Iris pigment epithelial cell (primary cell): ENCODE measurements at places on chromosomes 1 and 21.

DNA sequence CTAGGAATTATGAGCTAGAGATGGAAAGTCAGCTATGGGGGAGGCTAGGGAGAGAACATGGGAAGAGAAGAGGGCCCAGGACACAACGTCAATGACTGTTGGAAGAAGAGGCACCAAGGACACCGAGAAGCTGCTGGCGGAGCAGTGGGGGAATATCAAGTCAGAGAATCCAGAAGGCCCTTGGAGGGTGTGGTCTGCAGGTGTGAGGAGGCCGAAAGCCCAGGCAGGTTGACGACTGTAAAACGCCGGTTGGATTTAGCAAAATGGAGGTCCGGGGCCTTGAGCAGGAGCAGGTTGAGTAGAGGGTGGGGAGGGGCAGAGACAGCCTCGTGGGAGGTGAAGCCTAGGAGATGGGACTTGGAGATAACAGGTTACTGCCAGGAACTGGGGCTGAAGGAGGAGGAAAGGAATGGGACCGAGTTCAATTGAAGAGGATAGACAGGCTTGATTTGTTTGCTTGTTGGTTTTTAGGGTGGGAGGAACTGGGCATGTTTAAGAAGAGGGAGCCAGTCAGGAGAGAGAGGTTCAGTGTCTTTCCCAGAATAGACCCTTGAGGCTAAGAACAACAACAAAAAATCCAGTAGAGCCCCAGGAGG is 35.1 kb downstream of the EDN2 start:
- no peak for DNase-seq

GRCh38 chr1:92483610-92484471 is 2.9 kb downstream of the GFI1 start:
- no peak for DNase-seq

DNA sequence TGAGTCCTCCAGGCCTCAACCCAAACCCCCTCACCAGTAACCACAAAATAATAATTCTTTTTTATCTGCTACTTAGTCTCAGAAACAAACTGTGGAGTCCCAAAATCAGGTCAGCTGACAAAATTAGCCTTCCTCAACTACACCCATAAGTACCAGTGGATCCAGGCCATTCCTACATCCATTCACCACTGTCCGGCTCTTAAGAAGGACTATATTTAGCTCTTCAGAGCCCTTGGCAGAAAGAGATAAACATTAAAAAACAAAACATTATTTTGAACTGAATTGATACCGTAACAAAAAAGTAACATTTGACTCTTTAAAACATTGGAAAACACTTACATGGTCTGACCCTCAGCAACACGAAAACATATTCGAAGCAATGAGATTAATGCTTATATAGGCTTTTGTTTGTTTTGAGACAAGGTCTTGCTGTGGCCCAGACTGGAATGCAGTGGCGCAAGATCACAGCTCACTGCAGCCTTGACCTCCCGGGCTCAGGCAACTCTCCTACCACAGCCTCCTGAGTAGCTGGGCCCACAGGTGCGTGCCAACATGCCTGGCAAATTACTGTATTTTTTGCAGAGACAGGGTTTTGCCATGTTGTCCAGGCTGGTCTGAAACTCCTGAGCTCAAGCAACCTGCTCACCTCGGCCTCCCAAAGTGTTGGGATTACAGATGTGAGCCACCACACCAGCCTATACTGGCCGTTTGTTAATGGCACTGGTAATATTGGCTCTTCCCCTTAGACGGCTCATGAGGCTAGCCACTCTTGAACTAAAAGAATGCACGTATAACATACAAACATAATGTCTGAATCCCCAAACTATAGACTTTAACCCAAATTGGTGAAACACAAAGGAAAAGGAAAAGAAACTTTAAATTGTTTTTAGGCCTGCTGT is 330.7 kb downstream of the SMYD3 start:
- peak; percentile 68 for DNase-seq

- no peak for DNase-seq
These were observed 27.2 kb upstream of the PSMB2 start for GRCh38 chr1:35668506-35668905.

DNA sequence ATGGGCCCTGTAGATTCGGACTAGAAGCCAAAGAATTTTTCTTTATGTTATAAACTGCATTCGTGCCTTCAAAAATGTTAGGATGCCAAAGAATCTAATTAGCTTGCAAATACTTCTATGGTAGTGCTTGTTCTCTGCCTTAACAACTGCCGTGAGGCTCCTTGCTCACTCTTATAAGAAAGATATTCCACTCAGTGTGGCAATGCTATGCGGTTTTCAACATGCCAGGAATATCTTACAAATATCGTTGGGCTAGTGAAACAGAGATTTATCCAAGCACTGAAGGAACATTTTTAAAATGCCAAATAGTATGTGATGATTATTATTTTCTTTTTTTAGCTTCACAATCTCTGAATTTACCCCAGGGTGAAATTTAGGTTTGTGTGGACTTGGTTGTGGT is 198.2 kb downstream of the GREM2 start:
- peak; percentile 70 for DNase-seq

GRCh38 chr1:208527156-208527555 is 283.0 kb upstream of the PLXNA2 start:
- no peak for DNase-seq

DNA sequence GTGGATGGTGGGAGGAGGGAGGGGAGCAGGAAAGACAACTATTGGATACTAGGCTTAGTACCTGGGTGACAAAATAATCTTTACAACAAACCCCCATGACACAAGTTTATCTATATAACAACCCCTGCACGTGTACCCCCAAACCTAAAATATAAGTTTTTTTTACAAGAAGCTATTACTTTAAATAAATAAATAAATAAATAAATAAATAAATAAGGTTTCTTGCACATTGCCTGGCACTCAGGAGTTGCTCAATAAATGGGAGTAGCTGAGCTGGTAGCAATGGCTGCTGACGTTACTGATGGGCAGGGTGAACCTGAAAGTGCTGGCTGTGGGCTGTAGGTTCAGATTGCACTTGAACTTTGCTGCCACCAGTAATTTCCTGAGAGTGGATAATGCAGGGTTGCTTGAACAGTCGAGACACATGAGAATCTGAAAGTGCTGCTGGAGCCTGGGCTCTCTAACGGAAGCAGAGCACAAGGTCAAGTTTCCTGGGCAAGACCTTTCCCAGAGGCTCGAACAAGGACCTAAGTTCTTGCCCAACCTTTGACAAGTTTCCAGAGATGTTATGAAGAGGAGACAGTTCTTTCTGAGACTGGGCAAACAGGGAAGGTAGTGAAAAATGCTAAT is 14.8 kb upstream of the KCNE2 start:
- DNase-seq: no peak

GRCh38 chr1:206769304-206769731 is 1.3 kb upstream of the IL19 start:
- DNase-seq: no peak

GRCh38 chr1:21175324-21175669 is 1.4 kb downstream of the EIF4G3 start:
- DNase-seq: peak; percentile 61

- DNase-seq: no peak
These were observed 172.0 kb upstream of the B3GALT2 start for GRCh38 chr1:193358419-193358818.

DNA sequence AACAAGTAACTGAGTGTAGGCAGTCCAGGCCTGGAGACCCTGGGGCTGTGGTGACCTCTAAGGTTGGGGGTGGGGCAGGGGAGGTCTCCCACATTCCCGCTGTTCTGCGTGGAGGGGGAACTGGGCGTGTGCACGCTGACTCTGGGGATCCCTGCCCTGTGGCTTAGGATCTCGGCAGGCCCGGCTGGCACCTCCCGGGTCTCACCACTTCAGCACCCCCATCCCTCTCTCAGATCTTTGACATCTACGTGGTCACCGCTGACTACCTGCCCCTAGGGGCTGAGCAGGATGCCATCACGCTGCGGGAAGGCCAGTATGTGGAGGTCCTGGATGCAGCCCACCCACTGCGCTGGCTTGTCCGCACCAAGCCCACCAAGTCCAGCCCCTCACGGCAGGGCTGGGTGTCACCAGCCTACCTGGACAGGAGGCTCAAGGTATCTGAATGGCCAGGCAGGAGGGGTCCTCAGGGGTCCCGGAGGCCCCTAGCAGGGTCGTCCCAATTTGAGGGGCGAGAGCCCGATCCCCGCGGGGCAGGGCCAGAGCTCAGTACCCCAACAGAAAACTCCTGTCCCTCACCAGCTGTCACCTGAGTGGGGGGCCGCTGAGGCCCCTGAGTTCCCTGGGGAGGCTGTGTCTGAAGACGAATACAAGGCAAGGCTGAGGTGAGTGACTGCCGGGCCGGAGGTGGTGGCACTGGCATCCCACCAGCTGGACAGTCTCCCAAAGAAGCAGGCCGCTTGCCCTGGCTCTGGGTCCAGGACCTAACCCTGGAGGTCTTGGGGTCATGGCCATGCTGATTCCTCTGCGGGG is 68.7 kb downstream of the TRIM11 start:
- no peak for DNase-seq

DNA sequence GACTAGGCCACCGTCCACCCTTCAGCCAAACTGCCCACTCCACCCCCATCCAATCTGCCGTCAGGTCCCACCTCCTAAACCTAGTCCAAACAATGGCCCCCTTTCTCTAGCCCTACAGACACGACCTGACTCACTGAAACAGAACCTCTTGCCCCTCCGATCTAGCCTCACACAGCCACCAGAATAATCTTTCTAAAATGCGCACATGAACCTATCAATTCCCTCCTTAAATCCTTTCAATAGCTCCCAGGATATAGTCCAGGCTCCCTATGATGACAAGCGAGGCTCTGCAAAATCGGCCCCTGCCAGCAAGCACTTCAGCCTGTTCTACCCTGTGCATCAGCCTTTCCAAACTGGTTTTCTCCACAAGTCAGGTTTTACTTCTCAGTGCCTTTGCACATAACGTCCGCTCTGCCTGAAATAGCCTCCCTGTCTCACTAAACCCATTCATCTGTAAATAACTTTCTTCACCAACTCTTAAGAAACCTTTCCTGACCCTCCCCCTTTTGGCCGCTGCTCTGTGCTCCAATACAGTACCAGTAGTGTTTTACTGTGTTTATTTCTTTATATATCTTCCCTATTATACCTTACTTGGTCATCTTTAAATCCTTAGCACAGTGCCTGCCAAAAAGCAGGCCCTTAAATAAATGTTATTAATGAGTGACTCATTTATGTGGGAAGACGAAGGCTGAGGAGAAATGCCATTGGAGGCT is 9.0 kb upstream of the CDC20 start:
- peak; percentile 88 for DNase-seq

- DNase-seq: no peak
These were observed 7.9 kb downstream of the ZNF684 start for GRCh38 chr1:40539338-40539737.

DNA sequence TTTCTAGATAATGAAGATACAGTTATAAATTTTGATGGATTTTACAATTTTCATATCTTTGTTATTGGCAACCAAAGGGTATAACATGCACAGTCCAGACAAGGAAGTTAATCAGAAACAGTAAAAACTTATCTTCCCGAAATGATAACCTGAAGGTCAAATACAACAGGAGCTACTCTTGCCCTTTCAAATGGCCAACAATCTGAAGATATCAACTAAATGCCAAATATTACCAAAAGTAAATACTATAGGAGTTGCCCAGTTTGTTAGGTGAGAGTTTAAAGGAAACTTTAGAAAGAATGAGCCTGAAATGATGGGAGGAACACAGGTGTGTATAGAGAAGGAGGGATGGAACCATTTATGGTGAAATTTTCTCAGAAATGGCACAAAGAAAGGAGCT is 153.2 kb downstream of the RGS7 start:
- DNase-seq: no peak

- no peak for DNase-seq
These were observed 30.1 kb downstream of the CLIC4 start for GRCh38 chr1:24775348-24775747.

- DNase-seq: no peak
These were observed 8.3 kb downstream of the PCSK9 start for GRCh38 chr1:55047611-55048010.

- no peak for DNase-seq
These were observed 527.3 kb downstream of the PLPP3 start for GRCh38 chr1:56052041-56052440.

DNA sequence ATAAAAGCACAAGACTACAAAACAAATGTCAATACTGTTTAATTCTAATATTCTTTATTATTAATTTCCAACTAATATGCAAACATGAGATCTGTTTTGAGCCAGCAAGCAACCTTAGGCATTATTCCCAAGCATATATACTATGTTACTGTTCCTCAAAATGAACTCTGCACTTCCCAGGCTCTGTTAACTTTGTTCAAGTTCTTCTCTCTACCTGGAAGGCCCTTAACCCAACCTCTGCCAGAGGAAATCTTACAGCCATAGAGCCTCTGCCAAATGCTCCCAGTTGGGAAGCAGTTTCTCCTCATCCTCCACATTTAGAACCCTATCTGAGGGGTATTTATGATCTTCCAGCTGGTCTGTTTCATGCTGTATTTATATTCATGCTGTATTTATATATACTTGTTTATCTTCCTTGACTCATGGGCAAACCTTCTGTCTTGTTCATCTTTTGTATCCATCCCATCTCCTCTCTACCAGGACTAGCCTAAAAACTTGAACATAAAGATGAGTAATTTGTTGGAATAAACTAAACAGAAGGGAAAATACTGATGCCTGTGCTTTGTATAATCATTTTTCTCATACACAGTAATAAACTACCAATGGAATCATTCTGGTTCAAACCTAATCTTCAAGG is 5.3 kb downstream of the IVNS1ABP start:
- no peak for DNase-seq

- DNase-seq: no peak
These were observed 13.8 kb upstream of the EYA3 start for GRCh38 chr1:28102189-28102588.

DNA sequence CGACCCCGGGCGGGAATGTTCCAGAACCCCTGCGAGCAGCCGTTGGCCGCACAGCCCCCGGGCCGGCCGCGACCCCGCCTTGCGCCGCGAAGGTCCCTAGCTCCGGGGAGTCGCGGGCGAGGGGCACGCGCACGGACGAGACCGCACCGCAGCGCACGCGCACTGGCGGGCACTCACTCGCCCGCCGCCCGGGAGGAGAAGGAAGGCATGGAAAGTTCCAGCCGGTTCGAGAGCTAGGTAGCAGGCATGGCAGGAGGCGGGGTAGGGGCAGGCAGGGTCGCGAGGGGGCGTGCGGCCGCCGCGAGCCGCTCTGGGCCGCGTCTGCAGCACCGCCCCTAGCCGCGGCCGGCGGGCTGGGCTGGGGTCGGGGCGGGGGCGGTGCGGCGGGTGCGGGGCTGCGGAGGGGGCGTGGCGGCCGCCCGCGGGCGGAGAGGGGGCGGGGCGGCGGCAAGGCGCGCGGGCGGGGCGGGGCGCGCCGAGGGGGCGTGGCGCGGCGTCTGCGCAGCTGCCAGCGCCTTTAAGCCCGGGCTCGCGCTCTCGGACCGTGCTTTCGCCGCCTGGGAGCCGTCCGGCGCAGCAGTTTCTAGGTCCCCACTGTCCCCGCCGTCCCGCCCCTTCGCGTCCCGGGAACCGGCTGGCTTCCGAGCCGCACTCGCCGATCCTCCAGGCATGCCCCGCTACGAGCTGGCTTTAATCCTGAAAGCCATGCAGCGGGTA is at the start of the genes MRPS6 and SLC5A3:
TSS of gene MRPS6 (plus strand) at position 547 of the 717 bp plus-strand sequence. CDS start at position 670, 123 bp downstream.
TSS of gene SLC5A3 (plus strand) at position 547 of the 717 bp plus-strand sequence. CDS start 21,621 bp downstream, outside the sequence.
- DNase-seq: peak; percentile 80

DNA sequence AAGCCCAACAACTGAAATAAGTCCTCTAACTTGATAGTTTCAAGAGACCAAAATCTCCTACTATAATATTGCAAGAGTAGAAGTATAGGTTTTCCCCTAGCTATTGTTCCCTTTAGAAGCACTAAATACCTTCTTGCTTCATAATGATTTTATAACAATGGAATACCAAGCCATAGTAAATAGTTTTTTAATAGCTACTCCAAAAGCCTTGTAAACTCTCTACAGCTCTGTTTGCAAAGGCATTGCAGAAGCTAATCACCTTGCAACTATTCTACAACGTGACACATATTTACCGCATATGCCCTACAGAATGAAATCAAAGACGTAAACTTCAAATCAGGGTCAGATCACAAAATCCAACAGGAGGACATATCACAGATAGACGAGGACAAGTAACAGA is 451.5 kb upstream of the ZRANB2 start:
- DNase-seq: no peak
